Stimulated activated CD4-positive, alpha-beta T cell treated with anti-CD3 and anti-CD28 coated beads, Interleukin-15, amount 100 ng/mL, for 1 hour (primary cell): ENCODE measurements at places on chromosomes 12 and 14.

DNA sequence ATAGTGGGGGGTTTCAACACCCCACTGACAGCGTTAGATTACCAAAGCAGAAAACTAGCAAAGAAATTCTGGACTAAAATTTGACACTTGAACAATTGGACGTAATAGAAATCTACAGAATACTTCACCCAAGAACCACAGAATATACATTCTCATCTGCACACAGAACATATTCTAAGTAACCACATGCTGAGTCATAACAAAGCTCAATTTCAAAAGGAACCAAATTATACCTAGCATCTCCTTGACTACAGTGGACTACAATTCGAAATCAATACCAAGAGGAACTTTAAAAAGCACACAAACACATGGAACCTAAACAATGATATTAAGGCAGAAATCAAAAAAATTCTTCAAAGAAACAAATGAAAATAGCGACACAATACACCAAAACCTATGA is 871.6 kb upstream of the MDGA2 start:
- DNase-seq: no peak

DNA sequence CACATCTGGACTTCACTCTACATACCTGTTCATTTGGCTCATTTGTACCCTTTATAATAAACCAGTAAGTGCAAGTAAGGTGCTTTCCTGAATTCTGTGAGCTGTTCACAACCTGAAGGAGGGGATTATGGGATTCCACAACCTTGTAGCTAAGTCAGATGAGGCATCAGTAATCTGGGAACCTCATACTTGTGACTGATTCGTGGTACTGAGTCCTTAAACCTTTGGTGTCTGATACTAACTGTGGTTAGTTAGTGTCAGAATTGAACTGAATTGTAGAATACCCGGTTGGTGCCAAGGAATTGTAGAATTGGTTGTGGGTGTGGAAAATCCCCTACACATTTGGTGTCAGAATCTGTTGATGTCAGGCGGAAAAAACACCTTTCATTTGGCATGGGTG is 83.4 kb downstream of the TMX1 start:
- no peak for DNase-seq

DNA sequence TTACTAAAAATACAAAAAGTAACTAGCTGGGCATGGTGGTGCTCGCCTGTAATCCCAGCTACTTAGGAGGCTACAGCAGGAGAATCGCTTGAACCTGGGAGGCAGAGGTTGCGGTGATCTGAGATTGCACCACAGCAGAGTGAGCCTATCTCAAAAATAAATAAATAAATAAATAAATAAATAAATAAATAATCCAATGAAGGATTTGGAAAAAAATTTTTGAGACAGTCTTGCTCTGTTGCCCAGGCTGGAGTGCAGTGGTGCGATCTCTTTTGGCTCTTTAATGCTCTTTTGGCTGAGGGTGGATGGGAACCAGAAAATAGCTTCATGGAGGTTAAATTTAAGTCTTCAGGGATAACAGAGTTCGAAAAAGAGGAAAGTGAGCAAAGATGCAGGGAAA is 11.7 kb downstream of the ATP5MC2 start:
- DNase-seq: no peak

DNA sequence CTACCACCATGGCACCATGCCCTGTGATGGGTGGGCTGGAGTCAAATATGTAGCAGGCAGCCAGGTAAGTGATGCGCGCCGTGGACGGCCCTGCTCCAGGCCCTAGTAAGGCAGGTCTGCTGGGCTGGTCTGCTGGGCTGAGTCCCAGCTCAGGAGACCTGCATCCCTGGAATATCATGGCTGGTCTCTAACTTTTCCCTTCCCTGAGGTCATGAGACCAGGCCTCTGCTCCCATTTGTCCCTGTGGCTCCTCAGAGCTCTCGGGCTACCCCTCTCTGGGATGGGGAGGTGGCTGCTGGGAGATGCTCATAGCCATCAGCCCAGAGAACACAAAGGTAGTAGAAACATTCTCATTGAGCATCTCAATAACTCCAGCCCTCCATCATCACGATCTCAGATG is 19.8 kb upstream of the KCNA5 start:
- no peak for DNase-seq

DNA sequence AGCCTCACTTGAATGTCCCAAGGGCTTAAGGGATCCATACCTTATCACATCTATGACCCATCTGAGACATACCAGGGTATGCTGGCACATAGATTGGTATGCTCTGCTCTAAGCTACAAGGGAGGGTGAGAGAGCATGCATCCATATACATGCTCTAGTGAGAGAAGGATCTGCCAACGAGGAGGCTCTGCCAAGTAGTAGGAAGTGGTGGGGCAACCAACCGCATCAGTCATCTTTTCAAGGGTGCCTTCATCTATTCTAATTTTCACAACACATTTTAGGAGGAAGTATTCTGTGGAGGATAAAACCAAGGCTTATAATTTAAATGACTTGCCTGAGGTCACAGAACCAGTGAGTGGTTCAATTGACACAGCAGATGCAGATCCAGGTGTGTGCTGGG is 6.6 kb upstream of the PPM1A start:
- DNase-seq: no peak

GRCh38 chr12:90627180-90627896 is 327.6 kb downstream of the CCER1 start:
- DNase-seq: no peak

DNA sequence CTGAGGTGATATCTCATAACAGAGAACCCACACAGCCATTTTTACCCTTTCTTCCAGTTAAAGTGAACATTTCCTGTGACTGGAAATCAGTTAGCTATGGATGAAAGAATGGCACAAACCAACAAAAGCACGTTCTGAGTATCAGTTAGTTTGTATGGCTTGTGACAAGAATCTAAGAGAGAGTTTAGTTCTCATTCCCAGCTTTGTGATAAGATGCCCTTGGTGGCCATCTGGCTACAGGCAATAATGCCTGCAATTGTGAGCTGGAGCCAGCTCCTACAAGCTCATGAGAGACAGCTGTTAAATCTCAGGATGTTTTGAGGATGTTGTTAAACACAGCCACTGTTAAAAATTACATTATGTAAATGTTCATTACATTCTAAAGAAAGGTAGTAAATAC is 122.0 kb upstream of the FRMD6 start:
- DNase-seq: no peak

GRCh38 chr12:98863167-98863566 is 218.1 kb downstream of the APAF1 start:
- DNase-seq: no peak

DNA sequence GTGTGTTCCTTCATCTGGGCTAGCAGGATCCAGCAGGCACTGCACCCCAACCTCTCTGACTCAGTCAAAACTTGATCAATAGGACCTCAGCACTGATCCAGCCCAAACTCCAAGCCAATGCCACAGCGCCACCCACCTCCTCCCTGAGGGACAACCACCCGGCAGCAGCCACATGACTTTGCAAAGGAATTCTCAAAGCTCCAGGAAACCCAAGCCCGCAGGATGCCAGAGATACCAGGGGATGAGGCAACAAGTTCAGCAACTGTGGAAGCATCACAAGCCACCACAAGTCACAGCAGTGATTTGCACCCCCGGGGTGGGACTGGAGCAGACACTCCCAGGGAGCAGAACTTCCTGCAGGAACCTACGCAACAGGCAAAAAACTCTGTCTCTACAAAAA is 37.3 kb downstream of the ACTN1 start:
- no peak for DNase-seq

DNA sequence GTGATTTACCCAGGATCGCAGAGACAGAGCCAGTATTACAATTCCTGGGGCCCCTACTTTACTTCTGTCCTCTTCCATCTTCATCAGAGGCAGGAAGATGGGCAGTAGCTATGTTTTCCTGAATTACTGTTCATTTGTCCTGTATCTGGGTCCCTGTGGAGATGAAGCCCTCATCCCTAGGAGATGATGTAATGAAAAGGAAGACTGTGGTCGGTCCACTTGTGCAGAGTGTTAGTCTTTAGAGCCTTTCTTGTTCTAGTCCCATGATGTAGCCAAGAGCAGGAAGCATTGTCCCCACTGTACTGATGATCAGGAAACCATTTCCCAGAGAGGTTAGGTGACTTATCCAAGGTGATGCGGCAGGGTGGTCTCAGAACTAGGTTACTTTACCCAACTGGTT is 2.6 kb downstream of the CD9 start:
- DNase-seq: no peak

GRCh38 chr12:45273717-45274271 is 57.9 kb downstream of the ANO6 start:
- DNase-seq: no peak

GRCh38 chr12:104691721-104692556 is 235.2 kb downstream of the CHST11 start:
- DNase-seq: no peak

GRCh38 chr14:66884149-66884548 is 305.1 kb upstream of the GARIN2 start:
- no peak for DNase-seq

DNA sequence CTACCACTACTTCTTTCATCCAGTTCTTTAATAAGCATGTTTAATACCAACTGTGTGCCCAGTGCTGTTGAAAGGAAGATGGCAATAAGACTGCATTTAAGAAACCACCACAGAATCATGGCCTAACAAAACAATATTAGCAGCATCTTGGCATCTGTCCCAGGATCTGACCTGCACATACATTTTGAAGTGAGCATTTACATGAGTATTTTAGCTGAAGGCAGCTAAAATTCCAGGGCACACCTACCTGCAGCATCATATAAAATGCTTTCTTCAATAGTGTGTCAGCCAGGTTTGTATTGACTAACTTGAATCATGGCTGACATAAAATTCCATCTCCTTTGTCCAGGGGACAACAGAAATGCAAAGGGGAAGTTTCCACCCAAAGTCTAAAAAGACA is 65.0 kb upstream of the ARHGAP5 start:
- no peak for DNase-seq

DNA sequence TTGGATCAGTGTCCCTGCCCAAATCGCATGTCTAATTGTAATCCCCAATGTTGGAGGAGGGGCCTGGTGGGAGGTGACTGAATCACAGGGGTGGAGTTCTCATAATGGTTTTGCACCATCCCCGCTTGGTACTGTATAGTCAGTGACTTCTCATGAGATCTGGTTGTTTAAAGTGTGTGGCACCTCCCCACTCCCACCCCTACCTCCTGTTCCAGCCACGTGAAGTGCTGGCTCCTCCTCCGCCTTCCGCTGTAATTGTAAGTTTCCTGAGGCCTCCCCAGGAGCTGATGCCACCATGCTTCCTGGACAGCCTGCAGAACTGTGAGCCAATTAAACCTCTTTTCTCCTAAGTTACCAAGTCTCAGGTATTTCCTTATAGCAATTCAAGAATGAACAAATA is 67.2 kb downstream of the FERMT2 start:
- DNase-seq: no peak

- DNase-seq: no peak
These were observed 151.0 kb upstream of the NAV3 start for GRCh38 chr12:77679686-77680085.

- DNase-seq: peak; percentile 72
These were observed 11.7 kb upstream of the FBXL14 start for GRCh38 chr12:1606021-1606622.

DNA sequence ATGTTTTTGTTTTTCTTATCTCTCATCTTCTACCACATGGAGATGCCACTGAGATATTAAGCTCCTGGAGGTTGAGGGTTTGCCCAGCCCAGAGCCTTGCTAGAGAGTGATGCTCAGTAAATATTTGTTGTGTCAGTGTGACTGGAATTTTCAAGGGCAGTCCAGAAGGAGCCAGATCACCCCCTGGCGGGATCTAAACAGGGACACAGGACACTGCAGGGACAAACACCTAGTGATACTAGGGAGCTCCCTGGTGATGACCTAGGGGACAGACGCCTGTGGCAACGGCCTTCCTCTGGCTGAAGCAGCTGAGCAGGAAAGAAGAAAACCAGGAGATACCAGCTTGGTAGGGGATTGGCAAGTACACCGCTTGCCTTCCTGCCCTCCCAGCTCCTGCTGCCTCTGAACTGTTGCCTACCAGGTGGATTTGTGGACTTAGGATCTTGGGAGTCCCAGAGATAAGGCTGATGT is 714.4 kb upstream of the TBX3 start:
- no peak for DNase-seq

- no peak for DNase-seq
These were observed 8.1 kb downstream of the GLT1D1 start for GRCh38 chr12:128861226-128862016.

DNA sequence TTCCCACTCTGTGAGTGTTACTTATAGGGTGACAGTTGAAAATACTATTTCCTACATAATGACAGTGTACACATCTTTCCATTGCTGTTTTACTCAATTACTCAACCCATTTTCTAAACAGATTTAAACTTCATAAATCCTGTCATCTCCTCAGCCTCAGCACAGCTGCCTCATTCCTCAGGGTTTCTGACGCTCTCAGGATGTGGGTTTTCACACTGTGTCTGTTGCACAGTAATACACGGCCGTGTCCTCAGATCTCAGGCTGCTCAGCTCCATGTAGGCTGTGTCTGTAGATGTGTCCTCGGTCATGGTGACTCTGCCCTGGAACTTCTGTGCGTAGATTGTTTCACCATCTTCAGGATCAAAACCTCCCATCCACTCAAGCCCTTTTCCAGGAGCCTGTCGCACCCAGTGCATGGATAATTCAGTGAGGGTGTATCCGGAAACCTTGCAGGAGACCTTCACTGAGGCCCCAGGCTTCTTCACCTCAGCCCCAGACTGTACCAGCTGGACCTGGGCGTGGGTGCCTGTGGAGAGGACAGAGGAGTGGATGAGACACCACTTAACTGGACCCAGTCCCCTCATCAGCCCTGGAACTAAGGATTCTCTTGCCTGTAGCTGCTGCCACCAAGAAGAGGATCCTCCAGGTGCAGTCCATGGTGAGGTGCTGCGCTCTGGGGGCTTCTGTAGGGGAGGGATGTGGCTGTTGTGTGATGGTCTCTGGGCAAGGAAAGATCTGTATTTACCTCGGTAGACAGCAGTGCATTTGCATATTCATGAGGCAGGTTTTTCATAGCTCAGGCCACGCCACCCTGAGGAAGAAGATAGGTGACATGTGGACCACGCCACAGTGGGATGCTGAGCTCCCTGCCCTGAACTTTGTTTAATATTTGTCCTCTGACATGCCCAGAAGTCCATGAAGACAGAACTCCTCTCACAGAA is 750.2 kb downstream of the TMEM121 start:
- no peak for DNase-seq

- peak; percentile 28 for DNase-seq
These were observed 2.0 kb downstream of the NFKBIA start for GRCh38 chr14:35402323-35403113.

GRCh38 chr14:103329401-103330347 is 4.4 kb upstream of the EIF5 start:
- no peak for DNase-seq

DNA sequence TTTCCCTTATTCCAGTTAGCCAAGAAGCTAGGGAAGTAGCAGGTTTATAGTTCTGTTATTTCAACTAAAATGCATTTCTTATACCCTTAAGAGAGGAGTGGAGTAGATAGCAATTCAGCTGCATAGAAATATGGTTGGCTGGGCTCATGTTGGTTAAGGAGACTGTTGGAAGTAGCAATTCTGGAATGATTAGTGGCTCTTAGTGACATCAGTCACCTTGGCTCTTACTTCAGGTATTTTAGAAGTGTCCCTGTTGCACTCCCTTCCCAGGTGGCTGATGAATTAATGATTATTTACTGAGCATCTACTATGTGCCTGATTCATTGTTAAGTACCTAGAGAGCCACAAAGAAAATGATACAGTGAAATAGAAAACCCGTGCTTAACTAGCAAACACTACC is 128.1 kb downstream of the MGST1 start:
- no peak for DNase-seq

GRCh38 chr12:39779768-39780340 is 160.3 kb upstream of the ABCD2 start:
- no peak for DNase-seq
